Stimulated activated CD4-positive, alpha-beta T cell treated with anti-CD3 and anti-CD28 coated beads, Interleukin-2, amount 100 ng/mL, for 4 hours (primary cell): ENCODE measurements at places on chromosomes 4 and X.

- peak; percentile 28 for DNase-seq
Observed at GRCh38 chrX:135086197-135086854, 34.0 kb downstream of the ETDB start.

- no peak for DNase-seq
Observed at GRCh38 chr4:7733801-7734650, 205.6 kb downstream of the AFAP1 start.

GRCh38 chr4:86965019-86965976 is 30.5 kb downstream of the AFF1 start:
- no peak for DNase-seq

- DNase-seq: no peak
Observed at GRCh38 chr4:43242606-43243005, 350.1 kb downstream of the GRXCR1 start.

DNA sequence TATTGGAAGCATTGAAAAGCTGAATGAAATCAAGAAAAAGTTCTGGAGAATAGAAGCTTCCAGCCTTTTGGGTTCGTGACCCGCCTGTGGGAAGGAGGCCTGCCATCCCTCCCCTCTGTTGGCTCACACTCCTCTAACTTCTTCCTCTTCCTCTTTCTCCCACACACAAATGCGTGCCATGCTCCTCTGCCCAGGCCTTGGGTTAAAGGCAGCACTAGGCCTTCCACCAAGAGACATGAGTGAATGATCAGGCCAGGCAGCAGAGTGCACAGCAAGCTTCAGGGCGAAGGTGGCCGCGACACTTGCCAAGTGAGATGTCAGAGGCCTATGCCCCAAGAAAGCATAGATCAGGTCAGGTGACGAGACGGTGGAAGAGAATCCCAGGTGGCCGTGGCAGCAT is 38.4 kb downstream of the FAM193A start:
- no peak for DNase-seq

DNA sequence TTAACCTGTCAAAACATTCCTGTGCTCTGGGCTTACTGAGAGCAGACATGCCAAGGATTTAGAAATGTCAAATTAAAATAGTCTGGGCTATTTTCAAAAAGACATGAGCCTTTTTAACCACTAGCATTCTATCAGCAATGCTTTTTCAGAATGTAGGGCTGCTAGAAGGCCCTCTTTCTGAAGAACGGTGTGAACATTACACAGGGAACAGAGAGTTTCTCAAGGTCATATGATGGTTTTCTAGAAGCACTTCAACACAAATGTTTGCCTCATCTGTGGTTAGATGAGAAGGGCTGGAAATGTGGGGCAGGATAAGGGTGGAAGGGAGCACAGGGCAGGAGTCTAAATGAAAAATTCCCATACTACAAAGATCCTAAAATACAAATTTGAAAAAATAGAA is 39.3 kb downstream of the GRIA3 start:
- DNase-seq: no peak

DNA sequence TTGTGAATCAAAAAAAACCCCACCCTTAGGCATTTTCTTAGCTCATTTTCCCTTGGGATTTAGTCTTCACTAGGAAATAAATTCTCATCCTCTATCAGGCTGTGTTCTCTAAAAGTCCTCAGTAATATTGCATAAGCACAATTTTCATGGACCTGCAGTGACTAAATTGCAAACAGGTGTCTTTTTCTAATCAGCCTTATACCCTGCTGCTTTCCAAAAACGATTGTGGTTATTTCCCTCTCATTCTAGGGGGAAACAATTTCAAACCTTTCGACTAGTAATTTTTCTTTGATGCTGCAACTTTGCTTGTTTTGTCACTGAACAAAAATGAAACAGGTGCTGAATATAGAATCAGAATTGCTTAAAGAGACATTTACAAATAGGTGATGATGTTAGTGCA is 549.9 kb downstream of the PDHA2 start:
- no peak for DNase-seq

GRCh38 chrX:113408843-113409242 is 568.2 kb upstream of the AMOT start:
- DNase-seq: no peak

DNA sequence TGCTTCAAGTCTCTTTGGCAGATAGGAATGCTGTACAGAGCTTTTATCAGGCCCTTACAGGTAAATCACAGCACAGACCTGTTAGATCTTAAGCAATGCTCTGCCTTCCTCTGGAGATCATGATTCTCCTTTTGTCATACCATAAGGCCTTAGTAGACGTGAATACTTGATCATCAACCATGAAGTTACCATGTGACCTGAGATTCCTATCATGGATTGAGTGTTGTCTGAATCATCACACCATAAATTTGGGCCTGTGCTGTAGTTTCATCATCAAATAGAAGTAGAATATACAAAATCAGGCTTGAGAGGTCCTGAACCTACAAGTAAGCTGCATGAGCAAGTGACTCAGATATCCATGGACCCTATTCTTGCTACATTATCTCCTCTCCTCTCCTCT is 466.8 kb upstream of the INTU start:
- no peak for DNase-seq

- DNase-seq: no peak
Observed at GRCh38 chr4:182091128-182091527, 152.1 kb upstream of the TENM3 start.
